ENCODE measurements at places on chromosomes 1 and 21.

GRCh38 chr21:19198801-19199200, 795.2 kb upstream of the TMPRSS15 start:
- DNase-seq = no peak

GRCh38 chr1:79660129-79660528, 653.6 kb upstream of the ADGRL4 start:
- DNase-seq = no peak

GRCh38 chr1:83555871-83556270, 443.1 kb downstream of the TTLL7 start:
- no peak for DNase-seq

GRCh38 chr1:14083706-14084105, 383.7 kb downstream of the PRDM2 start:
- DNase-seq = no peak

GRCh38 chr1:188782220-188782841, 1695.3 kb downstream of the BRINP3 start:
- peak; percentile 11 for DNase-seq

DNA sequence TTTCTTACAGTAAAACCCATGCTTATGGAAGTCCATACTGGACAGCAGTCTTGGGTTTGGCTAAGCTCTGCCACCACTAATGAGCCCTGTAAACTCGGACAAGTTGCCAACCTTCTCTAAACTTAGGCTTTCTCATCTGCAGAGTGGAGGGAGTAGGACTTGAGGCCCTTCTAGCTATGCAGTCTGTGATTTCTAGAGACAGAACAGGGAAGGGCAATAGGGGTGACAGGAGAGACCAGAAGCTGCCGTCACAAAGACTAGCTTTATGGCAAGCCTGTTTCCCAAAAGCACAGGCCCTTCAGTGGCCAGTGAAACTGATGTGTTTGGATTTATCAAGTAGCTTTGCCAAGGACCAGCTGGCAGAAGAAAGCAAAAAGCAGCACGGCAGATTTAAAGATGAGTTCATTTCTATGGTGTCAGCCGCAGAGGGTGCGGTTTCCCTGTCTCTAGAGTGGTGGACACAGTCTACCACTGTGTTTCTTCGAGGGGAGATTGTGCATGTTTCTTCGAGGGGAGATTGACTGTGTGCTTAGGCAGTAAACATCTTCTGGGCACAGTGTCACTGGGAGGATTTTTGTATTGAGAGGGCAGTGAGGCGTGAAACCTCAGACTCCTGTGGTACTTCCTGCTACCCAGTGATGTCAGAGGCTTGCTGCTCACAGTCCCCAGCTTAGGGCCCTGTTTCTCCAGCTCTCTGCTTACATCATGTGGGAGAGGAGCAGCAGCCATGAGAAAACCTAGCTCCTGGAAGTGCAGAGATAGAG, 119.0 kb downstream of the ROR1 start:
- DNase-seq = peak; percentile 27

DNA sequence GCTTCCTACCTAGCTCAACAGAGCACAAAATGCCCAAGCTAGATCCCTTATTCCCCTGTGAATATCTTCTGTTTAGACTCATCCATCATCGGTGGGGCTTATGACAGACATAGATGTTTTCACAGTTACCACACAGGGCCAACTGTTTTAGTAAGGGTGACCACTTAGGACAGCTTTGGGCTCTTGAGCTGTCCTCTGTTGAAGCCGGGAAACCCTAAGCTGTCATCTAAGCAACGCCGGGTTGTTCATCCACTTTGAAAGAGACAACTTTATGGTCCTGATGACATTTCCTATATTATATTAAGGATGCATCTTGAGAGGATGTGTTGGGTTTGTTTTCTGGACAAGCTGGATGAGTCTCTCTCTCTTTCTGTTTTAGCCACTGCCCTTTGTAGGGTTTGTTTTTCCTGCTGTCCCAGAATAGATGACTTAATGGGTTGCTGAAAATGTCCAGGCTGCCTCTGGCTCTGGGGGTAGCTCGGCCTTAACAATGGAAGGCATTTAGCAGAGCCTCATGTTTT, 110.5 kb upstream of the UBE2U start:
- DNase-seq = no peak

- DNase-seq = no peak
Measured at GRCh38 chr1:229136822-229137221, 134.1 kb upstream of the RAB4A start.

GRCh38 chr1:195768936-195769335, 839.3 kb downstream of the KCNT2 start:
- DNase-seq = no peak

- no peak for DNase-seq
Measured at GRCh38 chr1:6497215-6497866, 5.9 kb upstream of the PLEKHG5 start.

- peak; percentile 74 for DNase-seq
Measured at GRCh38 chr1:1318131-1318652, 6.3 kb downstream of the INTS11 start.

DNA sequence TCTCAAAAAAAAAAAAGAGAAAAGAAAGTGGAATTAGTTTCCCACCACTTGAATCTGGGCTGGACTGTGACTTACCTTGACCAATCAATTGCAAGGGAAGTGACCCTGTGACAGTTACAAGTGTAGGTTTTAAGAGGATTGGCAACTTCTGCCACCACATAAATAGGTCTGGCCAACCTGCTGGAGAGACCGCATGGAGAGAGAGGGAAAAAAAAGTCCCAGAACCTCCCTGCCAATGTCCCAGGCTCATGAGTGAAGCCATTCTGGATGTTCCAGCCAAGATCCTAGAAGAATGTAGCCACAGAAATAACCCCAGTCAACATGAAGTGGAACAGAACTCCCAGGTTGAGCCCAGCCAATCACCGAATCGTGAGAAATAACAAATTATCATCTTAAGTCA, 11.8 kb upstream of the ZMYM6 start:
- no peak for DNase-seq

DNA sequence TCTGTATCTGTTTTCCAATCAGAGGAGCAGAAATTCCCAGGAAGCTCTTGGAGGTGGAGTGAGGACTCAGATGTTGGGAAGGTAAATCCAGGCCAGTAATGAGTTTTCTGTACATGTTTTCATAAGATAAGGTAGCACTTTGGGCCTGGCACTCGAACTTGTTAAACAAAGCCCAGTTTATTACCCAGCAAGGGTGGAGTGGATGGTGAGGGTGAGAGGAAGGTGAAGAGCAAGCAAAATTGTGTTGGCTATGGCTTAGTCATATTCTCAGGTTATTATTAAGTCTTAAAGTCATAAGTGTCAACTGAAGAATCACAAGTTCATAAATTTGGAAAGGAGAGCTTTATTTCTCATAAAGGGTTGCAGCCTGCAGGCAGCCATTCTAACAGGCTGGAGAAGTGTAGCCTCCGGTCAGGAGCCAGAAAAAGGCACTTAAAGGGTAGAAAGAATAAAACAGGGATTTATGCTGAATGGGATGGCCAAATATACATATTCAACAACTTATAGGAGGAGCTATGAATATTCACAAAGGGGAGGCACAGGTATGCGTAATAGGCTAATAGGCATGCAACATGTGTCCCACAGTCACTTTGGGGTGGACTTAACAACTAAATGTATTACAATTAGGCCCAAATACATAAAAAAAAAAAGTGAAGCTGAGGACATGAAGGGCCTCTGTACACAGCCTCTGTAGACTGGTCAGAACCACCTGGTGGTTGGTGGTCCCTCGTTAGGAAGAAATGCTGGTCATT, 523.9 kb downstream of the LMO4 start:
- no peak for DNase-seq

GRCh38 chr1:89602871-89603404, 30.0 kb upstream of the LRRC8C start:
- DNase-seq = no peak

DNA sequence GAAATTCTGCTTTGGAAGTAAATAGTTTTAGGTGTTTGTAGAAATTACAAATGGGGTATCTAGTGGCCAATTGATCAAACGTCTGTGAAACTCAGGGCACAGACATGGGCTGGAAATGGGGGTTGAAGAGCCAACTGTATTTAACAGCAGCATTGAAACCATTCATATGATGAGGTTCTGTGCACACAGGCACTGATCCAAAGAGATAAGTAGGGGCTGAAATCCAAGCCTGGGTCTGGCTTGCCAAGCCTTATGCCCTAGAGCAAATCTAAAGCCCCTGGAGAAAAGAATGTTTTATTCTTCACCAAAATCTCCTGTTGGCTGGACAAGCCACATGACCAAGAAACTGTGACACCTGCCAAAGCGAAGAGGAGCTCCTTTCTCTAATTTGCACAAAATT, 67.6 kb upstream of the ST6GALNAC5 start:
- no peak for DNase-seq

Measured in fibroblast of skin of left quadriceps (primary cell).